ENCODE measurements at places on chromosomes 12 and 14.

DNA sequence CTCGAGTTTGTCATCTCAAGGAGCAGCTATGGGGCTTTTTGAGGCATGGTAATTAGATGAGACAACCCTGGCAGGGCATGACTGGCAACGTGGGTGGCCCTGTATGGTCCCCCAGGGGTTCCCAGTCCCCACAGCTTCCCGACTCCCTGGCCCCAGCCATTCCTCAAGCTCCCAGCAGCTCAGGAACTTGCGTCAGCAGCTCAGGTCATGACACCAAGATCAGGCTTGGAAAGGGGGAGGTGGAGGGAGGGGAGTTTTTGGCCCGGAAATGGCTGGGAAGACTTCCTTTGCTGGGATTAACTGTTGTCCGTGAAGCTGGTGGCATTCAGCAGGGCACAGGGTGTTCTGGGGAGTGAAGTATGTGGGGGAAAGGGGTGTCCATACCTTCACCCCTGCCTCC lies 10.4 kb upstream of the NRIP2 start:
- DNase-seq = no peak

- no peak for DNase-seq
Measured at GRCh38 chr14:39229601-39230110, 4.1 kb upstream of the MIA2 start.

DNA sequence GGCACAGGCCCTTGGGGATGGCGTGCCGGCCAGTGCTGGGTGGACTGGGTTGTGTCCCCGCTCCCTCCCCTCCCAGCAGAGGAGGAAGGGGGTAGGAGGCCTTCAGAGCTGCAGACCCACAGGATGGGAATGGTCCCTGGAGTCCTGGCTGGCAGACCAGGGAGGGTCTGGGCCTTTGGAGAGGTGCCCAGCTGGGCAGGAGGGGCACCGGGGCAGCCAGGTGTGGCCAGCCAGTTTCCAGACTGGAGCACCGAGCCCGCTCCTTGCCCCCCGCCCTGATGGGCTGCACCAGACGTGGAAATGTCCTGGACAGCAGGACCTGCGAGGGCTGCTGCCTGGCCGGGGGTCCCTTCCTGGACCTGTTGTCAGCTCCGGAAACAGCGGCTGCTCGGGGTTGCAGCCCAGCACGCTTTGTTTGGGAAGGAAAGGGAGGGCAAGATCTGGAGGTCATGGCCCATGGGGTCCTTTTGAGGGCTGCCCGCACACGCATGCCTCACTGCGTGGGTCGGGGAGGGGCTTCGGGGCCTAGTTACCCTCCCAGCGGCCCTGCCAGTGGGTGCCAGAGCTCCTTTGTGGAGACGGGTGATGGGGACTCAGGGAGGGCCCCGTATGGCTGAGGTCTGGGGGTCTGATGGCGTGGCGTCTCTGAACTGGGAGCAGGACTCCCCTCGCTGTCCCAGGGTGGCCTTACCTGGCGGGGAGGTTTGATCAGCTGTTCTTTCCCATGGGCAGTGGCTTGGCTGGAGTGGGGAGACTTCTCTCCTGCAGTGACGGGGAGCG lies 9.1 kb downstream of the KIF26A start:
- DNase-seq = no peak

DNA sequence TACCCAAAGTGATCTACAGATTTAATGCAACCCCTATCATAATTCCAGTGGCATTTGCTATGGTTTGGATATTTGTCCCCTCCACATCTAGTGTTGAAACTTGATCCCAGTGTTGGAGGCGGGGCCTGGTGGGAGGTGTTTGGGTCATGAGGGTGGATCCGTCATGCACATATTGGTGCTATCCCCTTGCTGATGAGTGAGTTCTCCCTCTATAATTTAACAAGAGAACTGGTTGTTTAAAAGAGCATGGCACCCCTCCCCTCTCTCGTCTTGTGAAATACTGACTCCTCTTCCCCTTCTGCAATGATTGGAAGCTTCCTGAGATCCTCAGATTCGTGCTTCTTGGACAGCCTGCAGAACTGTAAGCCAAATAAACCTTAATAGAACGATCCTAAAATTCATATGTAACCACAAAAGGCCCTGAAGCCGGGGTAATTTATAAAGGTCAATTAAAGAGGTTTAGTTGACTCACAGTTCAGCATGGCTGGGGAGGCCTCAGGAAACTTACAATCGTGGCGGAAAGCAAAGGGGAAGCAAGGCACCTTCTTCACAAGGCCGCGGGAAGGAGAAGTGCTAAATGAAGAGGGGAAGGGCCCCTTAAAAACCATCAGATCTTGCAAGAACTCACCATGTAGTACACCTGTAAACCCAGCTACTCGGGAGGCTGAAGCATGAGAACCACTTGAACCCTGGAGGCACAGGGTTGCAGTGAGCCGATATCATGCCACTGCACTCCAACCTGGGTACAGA lies 41.2 kb downstream of the SLC39A9 start:
- no peak for DNase-seq

- DNase-seq = no peak
Measured at GRCh38 chr14:90780519-90780918, 35.7 kb downstream of the TTC7B start.

DNA sequence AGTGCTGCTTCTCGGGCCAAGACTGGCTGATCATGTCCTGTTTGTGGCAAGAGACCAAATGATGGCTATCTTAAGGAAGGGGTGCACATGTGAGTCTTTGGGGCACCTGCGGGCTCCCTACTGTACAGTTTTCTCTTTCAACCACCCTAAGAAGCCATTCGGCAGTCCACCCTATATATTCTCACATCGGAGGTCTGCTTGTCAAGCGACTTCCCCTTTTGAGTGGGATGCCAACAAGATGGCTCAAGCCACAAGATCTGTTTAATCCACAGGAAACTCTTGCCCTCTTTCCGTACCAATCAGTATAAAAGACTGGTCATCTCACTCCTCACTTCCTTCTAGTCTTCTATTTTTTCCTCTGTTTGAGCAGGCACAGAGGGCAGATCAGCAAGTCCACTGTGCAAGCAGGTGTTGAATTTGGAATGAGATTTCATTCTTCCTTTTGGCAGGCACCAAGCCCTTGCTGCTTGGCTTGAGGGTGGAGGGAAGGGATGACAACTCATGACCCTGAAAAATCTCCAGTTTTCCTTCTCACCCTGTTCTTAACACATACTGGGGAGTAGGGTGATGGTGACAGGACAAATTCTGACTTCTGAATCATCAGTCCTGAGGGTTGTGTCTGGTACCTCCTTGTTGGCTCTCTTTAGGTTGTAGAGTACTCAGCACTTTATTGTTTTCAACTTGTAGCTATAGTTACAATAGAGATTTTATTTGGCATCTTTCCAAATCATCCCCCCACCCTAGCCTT lies 17.6 kb downstream of the LACRT start:
- no peak for DNase-seq

GRCh38 chr12:17358835-17359234 lies 731.2 kb downstream of the RERGL start:
- DNase-seq = no peak

DNA sequence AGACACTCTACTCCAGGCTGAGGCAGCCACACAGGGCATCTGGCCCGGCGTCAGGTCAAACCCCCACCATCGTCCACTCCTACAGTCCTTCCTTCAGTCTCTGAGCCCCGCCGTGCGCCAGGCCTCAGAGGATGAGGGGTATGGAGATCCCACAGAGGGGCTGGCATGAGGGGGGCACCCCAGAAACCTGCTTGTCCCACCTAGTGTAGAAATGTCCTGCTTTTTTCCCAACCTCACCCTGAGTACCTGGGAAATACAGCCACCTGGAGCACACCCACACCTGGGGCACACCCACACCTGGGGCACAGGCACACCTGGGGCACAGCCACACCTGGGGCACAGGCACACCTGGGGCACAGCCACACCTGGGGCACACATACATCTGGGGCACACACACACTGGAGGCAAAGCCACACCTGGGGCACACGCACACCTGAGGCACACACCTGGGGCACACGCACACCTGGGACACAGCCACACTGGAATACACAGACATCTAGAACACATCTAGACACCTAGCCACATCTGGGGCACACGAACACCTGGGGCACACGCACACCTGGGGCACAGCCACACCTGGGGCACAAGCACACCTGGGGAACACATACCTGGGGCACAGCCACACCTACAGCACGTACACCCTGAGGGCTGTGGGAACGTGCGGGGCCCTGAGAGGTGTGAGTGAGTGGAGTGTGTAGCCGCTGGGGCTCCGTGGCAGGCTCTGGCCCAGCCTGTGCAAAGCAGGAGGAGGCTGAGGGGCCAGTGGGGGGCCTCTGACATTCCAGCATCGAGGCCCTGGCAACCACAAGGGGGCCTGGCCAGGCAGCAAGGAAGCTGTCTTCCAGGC lies 18.4 kb downstream of the AKT1 start:
- DNase-seq = no peak

- no peak for DNase-seq
Measured at GRCh38 chr12:47838286-47838931, 18.7 kb upstream of the HDAC7 start.

DNA sequence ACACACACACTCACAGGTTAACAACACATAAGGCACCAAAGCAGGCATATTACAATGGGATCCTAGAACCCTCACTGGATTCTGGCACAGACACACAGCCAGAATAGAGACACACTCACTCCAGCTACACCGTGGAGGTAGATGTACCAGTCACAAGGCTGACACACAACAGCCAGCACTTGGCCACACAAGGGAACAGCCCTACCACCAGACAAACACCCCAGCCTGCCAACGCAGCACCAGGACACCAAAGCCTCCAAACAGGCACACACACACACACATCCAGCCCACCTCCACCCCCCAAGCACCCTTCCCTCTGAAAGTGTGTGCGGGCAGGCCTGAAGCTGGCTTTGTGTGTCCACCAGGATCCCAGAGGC lies 10.9 kb upstream of the ITGB7 start:
- no peak for DNase-seq

GRCh38 chr12:15534322-15534721 lies 212.0 kb downstream of the PTPRO start:
- no peak for DNase-seq

DNA sequence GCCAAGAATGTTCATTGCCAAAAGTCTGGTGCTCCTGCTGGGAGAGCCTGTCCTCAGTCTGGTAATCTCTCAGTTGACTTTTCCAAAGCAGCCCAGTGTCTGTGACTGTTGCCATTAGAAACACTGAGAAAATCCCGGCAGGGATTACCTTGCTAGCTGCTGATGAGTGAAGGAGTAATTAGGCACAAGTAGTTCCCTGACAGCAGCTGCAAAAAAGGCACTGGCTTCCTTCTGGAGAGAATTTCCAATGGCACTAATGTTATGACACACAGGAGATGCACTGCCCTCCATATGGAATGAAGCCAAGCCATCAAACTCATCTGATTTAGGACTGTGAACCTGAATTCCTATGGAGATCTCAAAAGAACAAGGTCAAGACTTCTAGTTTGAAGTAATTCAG lies 1321.2 kb upstream of the SEL1L start:
- DNase-seq = no peak

DNA sequence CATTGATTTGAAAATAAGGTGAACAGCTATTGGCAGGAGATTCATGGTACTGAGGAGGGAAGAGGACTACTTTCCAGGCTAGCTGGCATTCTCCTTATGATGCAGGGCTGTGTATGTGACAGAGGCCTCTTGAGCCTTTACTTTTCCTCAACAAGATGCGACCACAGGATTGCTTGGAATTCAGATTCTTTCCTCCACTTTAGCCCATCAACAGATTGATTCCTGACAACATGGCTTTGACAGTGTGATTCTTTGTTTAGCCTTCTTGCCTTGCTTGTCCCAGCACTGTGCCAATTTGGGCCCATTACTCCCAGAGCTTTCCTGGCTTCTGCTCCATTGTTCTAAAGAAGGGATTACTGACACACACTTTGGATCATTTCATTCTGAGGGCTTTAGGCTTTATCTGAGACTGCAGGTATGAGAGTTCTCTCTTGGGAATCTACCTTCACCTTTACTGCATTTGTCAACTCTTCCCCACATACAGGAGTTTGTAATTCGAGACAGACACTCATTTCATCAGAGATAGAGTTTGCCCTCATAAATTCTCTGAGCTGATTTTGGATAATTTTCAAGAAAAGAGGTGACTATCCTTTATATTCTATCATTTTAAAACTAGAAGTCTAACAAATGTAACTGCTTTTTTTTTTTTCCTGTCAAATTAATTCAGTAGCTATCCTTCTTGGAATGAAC lies 206.4 kb upstream of the GZMB start:
- DNase-seq = no peak

GRCh38 chr14:75646762-75647161 lies 13.9 kb downstream of the ERG28 start:
- DNase-seq = no peak

DNA sequence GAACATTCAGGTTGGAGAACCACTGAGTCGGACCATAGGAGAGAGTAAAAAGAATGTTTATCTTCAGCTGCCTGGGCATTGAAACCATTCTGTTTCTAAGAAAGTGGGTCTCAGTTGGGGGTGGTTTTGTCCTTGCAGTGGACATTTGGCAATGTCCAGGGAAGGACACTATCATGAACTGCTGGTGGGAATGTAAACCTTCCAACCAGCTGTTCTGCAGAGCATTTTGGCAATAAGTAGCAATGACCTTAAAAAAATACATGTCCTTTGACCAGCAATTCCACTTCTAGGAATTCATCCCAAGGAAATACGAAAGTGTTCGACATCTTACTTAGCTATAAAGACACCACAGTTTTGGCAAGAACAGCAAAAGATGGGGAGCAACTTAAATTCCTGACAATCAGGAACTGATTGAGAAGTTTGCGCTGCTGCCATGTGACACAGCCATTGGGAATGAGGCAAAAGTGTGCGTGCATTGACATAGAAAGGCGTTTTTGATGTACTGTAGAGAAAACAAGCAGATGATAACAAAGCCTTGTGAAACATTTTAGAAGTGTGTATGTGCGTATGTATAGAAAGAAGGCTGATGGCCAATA lies 82.9 kb upstream of the MAP1LC3B2 start:
- no peak for DNase-seq

DNA sequence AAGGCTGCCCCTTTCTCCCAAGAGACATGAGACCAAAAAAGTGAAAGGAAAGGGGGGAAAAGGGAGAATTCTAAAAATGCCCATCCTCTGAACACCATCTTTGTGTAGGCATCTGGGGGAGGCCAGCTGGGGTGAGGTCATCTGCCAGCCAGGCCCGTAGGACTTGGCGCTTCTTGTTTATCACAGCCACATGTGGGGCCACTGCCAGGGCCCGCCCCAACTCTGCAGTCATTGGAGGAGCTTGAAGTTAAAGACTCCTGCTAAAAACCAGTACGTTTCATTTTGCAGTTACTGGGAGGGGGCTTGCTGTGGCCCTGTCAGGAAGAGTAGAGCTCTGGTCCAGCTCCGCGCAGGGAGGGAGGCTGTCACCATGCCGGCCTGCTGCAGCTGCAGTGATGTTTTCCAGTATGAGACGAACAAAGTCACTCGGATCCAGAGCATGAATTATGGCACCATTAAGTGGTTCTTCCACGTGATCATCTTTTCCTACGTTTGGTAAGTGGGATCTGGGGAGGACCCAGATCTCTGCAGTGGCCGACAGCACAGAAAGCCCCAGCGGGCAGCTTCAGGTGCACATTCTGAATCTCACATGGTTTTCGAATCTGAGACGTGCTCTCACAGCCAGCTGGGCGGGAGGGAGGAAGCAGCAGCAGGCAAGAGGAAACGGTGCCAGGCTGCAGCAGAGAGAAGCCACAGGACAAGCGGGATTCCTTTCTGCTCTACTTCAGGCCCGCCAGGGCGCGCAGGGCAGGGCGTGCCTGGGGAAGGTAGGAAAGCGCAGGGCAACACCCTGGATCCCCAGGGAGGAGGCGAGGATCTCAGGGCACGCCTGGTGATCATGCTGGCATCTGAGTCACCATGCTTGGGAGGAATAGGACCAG lies at the start of gene P2RX7:
TSS of gene P2RX7 (plus strand) at position 276 of the 881 bp plus-strand sequence. CDS start at position 371, 95 bp downstream.
- no peak for DNase-seq

GRCh38 chr14:59346796-59347510 lies 118.2 kb downstream of the GPR135 start:
- no peak for DNase-seq

All from progenitor cell of endocrine pancreas (in vitro differentiated cells).